Caco-2 (cell line): ENCODE measurements at places on chromosomes 12 and 14. TPM values are rescaled to one million over a fixed set of nuclear protein-coding genes. Genes with fewer than 3 reads are reported as not detected.

KRT6C gene
- total RNA-seq: not detected in 2 replicates

KRT71 gene
- 1.2 and 1.5 TPM in 2 replicates for total RNA-seq

MYRFL gene
- 0.16 and 0.44 TPM in 2 replicates for total RNA-seq

CLEC1B gene
- not detected in 2 replicates for total RNA-seq

WSCD2 gene
- total RNA-seq: not detected in 2 replicates

KRT3 gene
- total RNA-seq: not detected in 2 replicates

GPR84 gene
- total RNA-seq: not detected in 2 replicates

CAPZA3 gene
- total RNA-seq: not detected in 2 replicates

NINJ2 gene
- 6.5 and 7.0 TPM in 2 replicates for total RNA-seq

DPPA3 gene
- total RNA-seq: 31.8 and 40.0 TPM in 2 replicates

RERG gene
- 0.37 TPM in 1 of 2 replicates, not detected in the other for total RNA-seq

RABGGTA gene
- 27.1 and 30.4 TPM in 2 replicates for total RNA-seq

DNA sequence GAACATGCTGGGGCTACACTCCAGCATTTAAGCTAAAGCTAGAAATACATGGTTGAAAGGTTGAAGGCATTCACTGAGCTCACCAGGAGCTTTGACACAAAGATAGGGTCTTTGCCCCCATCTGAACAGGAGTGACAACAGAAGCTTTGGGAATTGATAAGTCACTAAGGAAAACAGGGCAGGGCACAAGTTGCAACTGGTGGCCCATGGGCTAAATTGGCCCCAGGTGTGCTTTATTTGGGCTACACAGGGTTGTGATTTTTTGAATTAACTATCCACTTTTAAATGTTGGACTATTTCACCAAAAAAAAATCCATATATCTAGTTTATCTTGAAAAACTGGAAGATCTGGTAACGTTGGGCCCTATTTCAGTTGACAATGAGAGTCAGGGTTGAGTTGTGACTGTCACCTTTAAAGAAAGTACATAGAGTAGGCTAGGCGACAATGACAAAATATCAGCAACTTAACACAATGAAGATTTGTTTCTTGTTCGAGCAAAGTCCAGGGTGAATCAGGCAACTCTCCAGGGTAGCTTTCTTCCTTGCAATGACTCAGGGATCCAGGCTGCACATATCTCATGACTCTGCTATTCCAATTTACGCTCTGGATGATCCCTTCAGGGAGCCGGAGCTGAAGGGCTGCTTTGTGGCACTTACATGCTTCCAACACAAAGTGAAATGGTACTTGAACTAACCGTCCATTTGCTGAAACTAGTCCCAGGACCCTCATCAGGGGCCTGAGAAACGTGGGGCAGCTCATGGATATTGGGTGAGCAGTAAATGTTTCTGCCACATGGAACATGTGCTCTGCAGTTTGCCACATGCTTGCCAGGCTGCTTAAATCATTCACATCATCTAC is 13.3 kb upstream of the EIF4B start:
- peak; percentile 81 for DNase-seq

DNA sequence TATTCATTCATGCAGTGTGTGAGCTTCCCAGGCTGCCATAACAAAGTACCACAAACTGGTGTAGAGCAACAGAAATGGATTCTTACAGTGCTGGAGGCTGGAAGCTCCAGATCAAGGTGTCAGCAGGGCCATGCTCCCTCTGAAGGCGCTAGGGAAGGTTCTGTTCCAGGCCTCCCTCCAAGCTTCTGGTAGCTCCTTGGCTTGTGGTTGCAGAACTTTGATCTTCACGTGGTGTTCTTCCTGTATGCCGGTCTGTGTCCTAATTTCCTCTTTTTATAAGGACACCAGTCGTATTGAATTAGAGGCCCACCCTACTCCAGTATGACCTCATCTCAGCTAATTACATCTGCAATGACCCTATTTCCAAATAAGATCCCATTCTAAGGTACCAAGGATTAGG is 3.1 kb downstream of the OTUB2 start:
- no peak for DNase-seq

GRCh38 chr12:50533971-50534370 is 29.2 kb downstream of the DIP2B start:
- DNase-seq: no peak

DNA sequence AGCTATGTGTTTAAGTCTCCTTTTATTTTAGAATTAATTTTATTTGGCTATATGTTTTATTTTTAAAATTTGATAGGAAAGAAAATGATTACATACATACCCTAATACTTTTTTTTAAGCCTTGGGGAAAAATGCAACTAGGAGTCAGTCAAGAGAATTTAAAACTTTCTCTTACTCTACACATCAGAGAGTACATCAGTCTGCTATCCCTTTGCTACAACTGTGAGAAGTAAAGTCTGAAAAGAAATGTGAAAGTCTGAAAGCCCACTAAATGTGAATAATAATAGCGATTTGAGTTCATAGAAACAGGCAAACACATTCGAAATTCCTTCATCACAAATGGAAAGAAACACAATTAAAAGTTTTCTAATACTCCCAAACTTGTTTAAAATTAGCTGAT is 95.0 kb downstream of the PTPRQ start:
- no peak for DNase-seq

DNA sequence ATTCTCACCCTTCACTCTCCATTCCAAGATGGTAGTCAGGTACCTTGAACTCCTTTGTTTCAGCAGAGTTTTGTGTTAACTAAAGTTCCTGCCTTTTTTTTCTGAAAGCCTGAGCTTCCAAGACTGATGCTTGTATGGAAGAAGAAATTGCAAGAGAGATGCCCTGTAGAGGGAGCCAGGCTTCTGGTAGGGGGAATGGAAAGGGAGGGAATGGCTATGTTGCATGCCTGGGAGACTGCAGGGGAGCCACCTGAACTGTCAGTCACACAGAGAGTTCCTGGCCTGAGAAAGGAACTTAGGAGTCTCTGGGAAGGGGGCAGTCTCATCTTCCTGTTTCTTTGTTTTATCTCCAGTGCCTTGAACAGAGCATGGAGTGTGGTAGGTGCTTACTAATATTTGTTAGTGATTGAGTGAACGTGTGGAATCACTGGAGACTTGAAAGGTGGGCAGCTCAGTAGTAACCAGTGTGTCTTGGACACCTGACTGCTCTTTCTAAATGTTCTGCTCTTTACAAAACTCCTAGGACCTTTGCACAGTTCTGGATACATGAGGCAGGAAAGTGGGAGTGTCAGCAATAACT is 132.2 kb downstream of the ANO4 start:
- peak; percentile 61 for DNase-seq

GRCh38 chr12:92912052-92912451 is 17.0 kb downstream of the EEA1 start:
- no peak for DNase-seq

GRCh38 chr12:75658901-75659823 is 147.8 kb upstream of the KRR1 start:
- no peak for DNase-seq

- DNase-seq: peak; percentile 59
Measured at GRCh38 chr14:59333668-59334067, 131.5 kb downstream of the GPR135 start.

GRCh38 chr12:103924761-103925641 is 5.2 kb upstream of the HSP90B1 start:
- no peak for DNase-seq

GRCh38 chr14:85178864-85179263 is 351.1 kb upstream of the FLRT2 start:
- no peak for DNase-seq

DNA sequence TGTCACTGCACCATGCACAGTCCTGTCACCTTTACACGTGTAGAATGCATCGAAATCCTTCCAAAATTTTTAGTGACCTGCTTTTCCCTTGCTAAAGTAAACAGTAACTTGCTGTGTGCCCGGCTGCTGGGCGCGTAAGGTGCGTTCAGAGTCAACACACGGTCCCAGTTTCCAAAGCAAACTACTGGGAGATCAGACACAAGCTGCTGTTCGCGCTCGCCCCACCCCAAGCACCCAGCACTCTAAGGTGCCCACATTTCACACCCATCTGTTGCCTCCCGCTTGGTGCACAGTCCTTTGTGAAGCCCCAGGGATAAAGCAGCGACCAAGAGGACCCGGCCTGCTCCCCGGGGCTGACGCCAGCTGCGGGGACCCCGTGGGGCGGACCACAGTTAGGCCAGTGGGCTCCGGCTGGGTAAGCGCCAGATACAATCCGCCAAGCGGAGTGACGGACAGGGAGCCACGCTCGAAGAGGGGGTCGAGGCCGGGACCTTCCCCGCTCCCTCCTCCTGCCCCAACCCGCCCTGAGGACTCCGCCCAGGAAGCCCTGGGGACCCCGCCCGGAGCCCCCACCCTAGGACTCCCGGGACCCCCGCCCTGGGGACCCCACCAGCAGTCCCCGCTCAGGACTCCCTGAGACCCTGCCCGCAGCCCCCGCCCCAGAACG is 633 bp downstream of the STX2 start:
- no peak for DNase-seq

DNA sequence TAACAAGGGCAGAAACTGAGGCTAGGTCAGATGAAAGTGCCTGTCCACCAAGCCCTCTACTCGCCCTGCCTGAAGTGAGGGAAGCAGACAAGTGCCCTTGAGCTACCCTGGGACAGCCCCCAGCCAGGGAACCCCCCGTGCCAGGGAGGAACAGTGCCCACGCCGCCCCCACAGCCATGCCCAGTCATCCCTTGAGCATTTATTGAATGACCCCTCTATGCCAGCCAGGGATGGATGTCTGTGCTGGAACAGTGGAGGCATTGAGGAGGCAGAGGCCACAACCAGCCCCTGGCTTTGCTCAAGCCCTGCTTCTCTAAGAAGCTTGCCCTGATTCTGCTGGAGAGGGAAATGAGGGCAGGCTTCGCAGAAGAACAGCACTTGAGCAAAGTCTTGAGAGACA is 3.7 kb upstream of the AQP6 start:
- peak; percentile 27 for DNase-seq

DNA sequence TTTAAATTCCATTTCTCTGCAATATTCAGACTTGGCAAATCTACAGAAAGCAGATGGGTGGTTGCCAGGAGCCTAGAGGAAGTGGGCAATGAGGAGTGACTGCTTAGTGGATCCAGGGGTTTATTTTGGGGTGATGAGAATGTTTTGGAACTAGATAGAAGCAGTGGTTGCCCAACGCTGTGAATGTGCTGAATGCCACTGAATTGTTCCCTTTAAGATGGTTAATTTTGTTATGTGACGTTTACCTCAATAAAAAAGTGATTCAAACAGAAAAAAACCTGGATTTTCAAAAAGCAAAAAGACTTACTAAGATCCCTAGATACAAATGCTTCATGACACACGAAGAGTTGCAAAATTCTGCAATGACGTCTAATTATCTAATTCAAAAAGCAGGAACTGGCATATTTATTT is 34.2 kb downstream of the DAO start:
- DNase-seq: no peak

DNA sequence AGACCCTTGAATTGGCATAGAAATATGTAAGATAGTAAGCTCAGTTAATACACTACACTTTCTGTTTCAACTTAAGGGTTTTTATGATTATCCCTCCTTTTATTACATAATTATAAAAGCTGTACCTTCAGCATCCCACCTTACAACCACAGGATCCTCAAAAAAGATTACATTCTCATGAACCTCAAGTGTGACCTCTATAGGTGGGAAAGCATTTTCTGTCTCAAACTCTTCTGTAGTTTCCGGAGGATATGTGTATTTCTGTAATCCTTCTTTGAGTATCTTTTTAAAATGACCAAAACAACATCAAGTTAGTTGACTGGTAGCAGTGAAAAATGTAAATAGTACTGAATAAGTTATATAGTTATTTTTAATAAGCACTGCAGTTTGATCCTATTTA is 75.9 kb downstream of the DNAI7 start:
- DNase-seq: no peak

DNA sequence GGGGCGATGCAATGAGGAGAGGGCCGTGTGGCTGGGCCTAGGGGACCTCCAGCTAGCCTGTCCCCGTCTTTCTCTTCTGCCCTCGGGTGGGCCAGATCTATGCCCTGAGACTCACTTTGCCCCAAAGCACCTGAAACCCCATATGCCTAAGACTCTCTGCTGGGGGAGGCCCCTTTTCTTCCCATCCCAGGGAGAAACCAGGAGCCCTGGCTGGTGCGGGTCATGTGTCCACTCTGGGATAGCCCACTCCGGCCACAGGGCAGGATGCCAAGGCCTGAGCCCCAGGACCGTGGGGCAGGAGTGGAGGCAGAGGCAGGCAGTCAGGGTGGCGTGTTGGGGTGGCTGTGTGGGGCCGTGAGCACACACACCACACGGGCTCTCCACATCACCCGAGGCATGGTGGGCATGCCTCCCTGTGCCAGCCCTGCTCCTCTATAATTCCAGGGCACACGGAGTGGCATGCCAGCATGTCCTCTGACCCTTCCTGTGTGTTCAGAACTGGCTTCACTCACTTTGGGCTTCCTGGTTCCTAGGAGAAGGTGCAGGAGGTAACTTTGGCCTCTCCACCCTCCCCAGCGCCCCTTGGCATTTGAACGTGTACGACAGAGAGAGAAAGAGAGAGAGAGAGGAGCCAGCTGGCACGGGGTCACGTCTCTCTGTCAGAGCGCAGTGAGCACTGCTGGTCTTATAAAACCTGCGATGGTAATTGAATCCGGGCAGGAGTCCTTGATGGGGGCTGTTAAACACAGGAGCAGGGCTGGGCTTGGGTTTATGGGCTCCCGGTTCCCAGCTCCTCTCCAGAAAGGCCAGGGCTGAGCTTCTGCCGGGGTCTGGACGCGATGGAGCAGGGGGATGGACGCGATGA is 144.2 kb downstream of the KIF26A start:
- DNase-seq: peak; percentile 9

DNA sequence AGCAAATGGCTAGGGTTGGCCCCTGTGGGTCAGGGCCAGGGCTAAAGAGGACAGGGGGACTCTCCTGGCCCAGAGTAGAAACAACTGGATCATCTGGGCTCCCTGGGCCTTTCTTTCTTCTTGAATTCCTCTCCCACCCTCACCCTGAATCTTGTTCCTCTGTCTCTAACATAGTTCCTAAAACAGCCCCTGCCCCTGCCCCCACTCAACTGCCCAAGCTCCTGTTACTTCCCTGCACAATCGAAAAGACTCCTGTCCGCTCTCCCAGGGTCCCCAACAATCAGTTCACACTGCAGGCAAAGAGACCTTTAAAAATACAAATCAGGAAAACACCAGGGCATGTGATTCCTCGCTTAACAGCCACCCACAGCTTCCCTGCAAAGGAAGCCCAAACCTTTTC is 18.0 kb upstream of the ANKRD33 start:
- DNase-seq: no peak

DNA sequence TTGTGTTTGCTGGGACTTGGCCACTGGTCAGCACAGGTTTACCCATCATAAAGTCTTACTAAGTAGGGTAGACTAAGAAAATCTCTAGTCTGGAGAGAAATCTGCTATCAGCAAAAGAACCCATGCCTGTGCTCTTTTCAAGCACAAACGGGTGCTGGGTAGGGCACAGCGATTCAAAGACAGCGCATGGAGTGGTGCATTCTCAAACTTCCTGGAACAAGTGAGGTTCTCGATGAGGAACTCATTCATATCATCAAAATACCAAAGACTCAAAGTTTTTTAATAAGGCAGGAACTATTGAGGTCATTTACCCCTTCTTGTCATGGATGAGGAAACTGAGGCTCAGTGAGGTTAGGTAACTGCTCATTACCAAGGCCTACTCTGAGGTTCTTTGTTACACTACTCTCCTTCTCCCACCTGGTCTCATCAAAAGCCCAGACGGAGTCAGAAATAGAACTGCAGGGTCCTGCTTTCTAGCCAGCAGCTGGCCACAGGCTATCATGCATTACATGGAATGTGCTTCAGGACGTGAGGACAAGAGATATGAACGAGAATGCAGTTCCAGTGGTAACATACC is 390.3 kb downstream of the ZFP36L1 start:
- DNase-seq: no peak

- no peak for DNase-seq
Measured at GRCh38 chr14:104161602-104162367, 23.4 kb downstream of the KIF26A start.
